ENCODE measurements at places on chromosomes 5 and 9.

GRCh38 chr5:174145821-174146220 is 100.3 kb downstream of the NSG2 start:
- DNase-seq, result no peak

- no peak for DNase-seq
Measured at GRCh38 chr5:2642684-2643345, 108.7 kb downstream of the IRX2 start.

GRCh38 chr5:133780619-133781280 is 168.4 kb upstream of the FSTL4 start:
- DNase-seq, result no peak

- DNase-seq, result no peak
Measured at GRCh38 chr9:3760031-3760430, 234.2 kb upstream of the RFX3 start.

DNA sequence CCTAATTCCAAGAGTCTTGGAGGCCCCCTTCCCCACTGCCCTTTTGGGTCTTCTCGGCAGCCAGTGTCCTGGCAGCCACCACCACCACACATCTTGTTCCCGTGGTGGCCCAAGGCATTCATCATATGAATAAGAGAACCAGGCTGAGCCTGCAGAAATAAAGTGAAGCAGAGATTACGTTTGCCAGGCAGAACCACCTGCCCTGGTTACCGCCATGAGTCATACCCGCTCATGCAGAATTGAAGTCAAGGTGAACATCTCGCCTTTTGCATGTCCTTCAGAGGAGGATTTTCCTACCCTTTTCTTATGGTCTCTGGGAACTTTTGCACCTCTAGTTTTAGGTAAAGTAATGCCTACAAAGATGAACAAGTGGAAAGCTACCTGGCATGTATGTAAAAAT is 119.5 kb upstream of the LMX1B start:
- no peak for DNase-seq

DNA sequence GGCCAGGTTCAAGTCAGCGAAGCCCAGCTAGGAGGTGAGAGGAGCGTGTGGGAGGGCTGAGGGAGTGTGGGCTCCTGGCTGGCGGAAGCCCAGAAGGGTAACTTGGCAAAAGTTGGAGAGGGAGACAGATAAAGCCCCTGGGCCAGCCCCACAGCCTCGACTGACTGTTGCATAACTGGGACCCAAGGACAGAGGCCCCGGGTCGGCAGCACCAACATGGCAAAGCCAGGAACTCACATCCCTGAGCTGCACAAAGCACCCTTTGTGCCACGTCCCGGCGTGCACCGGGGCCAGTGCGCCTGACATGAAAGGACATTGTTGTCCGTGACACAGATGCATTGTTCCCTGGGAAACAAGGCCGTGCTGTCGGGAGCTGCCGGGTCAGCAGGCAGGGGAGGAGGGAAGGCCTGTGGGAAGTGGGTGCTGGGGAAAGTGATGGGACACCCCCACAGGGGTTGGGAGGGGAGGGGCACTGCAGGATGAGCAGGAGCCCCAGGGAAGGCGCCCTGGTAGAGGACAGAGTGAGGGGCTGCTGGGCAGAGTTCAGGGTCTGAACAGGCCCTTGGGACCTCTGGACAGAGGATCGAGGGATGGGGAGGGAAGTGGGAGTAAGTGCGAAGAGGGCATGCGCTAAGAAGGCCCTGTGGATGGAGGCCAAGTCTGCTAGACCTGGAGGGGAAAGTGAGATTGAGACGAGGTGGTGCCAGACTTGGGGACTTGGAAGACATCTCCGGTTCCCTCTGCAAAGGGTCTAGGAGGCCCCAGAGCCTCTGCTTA is 13.0 kb upstream of the DPM2 start:
- DNase-seq, result no peak

GRCh38 chr5:139388198-139388821 is 1.4 kb downstream of the MZB1 start:
- DNase-seq, result no peak

DNA sequence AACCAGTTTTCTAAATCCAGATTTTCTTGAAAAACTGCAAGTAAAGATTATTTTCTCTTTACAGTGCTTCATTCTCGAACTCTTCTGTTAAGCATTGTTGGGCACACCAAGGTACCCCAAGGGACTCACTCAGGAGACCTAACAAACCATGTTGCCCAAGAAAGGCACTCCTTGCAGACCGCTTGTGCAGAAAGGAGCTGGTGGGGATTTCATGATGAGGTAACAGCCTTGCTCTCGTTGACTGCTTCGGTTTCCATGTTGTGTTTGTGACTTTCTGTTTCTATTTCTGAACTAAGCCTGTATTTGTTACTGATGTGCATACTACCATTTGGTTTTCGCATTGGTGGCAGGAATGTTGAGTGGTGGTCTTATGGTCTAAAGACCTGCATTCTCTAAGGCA is 266.6 kb upstream of the DAP start:
- no peak for DNase-seq

DNA sequence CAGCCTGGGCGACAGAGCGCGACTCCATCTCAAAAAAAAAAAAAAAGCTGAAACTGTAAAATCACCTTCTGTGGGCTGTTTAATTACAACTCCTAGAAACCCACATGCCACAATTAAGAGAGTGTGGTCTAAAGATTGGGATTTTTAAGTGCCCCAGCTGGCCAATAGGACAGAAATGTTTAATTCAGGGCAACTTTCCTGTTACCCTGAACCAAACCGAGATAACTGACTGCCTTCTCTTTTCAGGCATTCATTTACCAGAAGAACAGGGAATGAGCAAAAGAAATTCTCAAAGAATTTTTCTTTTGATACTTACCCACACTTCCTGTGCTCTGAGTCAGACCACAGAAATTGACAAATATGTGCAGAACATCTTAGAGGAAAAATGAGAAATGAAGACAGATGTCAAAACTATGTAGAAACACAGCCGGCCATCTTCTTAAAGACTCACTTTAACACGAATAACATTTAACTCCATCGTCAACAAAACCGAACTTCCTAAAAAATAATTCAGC is 221.3 kb upstream of the DAPK1 start:
- no peak for DNase-seq

Measured in CD4-positive, alpha-beta T cell treated with Interleukin-17A for 4 hours (primary cell).